Left ventricle myocardium superior (tissue), 1 donor: ENCODE measurements at places on chromosomes 16 and 17.
A peak's percentile ranks its signal among the peaks of the same experiment; 100 is the strongest.

GRCh38 chr17:50642722-50643656 lies 8.3 kb downstream of the ABCC3 start:
- no peak for DNase-seq

DNA sequence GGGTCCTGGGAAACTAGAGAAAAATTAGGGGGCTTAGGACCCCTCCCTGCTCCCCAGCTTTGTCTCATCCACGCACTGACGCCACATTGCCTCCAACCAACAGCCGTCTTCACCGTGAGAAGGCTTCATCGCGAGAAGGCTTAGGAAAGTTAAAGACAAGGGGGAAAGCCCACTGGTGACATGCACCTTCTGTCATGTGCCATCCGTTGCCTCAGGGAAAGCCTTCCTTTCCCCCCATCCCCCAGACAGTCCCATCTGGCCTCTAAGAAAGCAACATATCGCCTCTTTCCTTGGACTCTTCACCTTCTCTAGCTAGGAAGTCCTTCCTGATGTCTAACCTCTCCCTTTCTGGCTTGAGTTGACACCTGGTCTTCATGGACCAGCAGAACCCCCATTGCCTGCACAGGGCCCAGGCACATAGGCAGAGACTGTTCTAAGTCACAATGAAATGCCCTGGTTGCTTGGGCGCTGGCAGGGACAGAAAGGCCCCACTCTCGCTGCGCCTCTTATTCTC lies 2.1 kb downstream of the FOXN1 start:
- DNase-seq = no peak

DNA sequence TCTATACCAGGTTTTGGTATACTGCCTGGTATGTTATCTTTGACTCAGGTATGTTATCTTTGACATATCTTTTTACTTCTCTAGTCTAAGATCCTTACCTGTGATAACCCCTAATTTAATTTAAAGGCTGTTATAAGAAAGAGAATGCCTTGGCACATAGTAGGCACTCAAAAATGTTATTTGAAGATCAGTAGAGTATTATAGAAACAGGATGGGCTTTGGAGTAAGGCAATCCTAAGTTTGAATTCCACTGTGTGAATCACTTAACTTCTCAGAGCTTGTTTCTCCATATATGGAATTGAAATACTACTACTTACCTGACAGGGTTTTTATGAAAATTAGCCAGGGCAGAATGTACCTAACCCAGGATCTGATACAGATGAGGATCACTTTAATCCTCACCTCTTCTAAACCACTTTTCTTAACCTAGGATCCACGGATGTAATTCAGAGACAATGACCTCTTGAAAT lies 1.2 kb downstream of the BRIP1 start:
- no peak for DNase-seq

GRCh38 chr16:64914-65255 lies 7.5 kb downstream of the RHBDF1 start:
- DNase-seq = peak; percentile 22

- no peak for DNase-seq
Measured at GRCh38 chr17:58304750-58305486, 23.7 kb downstream of the TSPOAP1 start.

GRCh38 chr17:50613007-50613992 lies 21.4 kb upstream of the ABCC3 start:
- no peak for DNase-seq

DNA sequence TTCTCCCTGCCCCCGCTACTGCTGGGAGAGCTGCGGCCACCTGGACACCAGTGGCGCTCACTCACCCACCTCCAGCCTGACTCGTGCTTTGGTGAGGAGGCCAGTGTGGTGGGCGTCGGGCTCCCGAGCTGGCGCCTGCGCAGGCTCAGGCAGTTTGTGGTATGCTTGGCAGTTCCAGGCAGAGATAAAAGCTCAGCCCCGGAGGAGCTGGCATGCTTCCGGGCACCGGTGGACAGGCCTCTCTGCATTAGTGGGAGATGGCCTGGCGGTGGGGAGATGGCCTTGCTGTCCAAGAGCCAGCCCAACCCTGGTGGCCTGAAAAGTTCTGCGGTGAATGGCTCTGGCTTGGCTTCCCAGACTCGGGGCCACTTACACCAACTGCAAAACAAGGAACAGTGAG lies 4.1 kb downstream of the ADGRG1 start:
- peak; percentile 56 for DNase-seq

GRCh38 chr16:61829631-61830030 lies 206.6 kb downstream of the CDH8 start:
- DNase-seq = no peak

DNA sequence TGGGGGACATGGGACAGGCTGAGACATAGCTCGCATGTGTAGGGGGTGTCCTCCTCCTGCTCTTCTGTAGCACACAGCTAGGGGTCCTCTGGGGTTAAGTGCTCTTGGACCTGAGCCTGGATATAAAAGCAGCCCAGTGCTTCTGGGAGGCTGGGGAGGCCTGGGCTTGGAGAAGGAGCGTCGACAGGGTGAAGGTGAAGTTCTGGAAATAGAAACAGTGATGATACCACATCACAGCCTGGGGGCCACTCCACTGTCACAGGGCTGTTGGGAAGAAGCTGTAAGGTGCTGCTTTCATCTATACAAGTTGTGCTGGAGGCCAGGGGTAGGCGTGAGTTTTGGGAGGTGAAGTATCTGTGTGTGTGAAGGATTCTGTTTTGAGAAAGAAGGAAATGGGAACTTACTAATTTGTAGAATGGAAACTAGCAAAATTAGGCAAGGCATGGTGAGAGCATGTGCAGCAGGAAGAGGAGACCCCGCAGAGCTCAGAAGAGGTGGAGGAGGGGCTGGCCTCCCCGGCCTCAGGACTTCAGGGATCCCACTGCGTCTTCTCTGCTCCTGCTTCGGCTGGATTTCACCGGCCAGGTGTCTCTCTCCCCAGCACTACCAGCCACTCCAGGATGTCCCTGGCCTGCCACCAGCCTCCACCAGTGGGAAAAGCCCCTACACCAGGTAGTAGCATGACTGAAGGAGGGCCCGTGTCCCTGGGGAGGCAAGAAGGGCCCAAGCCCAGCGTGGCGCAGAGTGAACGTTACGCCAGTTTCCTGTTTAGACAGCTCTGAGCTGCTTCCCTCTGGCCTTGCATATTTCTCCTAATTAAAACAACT lies 19.4 kb downstream of the PLCG2 start:
- no peak for DNase-seq

- DNase-seq = no peak
Measured at GRCh38 chr17:72646176-72646575, 446.3 kb downstream of the SLC39A11 start.

DNA sequence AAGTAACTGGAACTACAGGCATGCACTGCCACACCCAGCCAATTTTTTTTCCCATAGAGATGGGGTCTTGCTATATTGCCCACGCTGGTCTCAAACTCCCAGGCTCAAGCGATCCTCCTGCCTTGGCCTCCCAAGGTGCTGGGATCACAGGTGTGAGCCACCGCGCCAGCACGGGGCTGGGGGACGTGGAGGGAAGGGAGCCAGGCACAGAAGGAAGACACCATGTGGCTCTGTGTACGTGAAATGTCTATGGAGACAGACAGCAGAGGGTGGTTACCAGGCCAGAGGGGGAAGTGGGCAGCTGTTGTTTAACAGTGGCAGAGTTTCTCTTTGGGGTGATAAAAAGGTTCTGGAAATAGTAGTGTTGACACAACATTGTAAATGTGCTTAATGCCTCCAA lies 4.6 kb upstream of the PIEZO1 start:
- no peak for DNase-seq

- no peak for DNase-seq
Measured at GRCh38 chr17:10251212-10251948, 53.0 kb upstream of the GAS7 start.
